ENCODE measurements at places on chromosomes 3 and 15.

DNA sequence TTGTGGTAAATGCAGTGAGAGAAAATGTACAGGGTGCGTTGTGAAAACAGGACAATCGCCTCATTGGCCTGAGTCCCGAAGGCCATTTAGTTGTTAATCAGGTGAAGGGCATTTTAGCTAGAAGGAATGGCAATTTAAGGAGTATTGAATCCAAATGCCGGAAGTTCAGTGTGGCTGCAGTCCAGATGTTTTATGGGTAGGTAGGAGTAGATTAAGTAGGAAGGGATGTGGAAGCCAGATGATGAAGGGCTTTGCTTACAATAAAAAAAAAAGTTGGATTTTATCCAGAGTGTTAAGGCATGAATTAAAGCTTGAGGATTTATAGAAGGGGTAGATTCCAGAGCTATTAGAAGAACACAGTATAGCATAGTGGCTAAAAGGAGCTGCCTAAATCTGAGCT is 572.7 kb downstream of the NLGN1 start:
- DNase-seq, result no peak

DNA sequence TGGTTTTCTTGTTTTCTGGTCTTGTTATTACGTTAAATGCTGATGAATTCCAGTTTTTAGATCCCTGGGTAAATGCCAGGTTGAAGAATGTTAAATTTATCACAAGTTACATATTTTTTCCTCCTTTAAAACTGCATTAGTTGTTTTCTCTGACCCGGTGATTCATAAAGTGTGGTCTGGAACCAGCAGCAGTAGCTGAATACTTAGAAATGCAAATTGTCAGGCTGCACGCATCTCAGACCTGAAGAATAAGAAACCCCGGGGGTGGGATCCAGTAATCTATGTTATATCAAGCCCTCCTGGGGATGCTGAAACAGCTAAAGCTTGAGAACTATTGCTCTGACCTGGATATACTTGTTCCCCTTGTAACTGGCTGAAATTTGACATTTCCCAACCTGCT is 69.1 kb downstream of the PEX5L start:
- DNase-seq, result no peak

- DNase-seq, result no peak
These were observed 46.9 kb downstream of the FAM43A start for GRCh38 chr3:194732617-194733016.

- DNase-seq, result no peak
These were observed 21.8 kb downstream of the MRPS11 start for GRCh38 chr15:88489321-88489720.

GRCh38 chr3:149535333-149535685 is 60.8 kb downstream of the TM4SF4 start:
- DNase-seq, result peak; percentile 56

GRCh38 chr3:108046247-108046646 is 44.6 kb downstream of the CD47 start:
- DNase-seq, result no peak

DNA sequence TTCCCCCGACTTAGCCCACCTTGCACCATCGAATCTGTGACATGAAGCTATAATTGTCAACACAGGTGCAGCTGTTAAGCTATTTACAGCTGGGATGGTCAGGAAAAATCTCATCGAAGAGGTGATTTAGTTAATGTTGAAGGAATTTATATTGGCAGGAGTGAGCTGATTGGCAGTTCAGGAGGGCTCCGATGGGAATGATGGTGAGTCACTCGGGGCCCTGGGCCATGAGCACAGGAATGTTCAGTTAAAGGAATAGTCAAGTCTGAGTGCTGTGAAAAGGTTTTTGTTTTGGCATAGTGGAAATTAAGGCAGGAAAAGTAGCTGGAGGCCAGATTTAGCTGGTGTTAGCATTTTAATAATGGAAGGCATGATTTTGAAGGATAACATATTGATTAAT is 95.7 kb downstream of the OXSM start:
- DNase-seq, result no peak

DNA sequence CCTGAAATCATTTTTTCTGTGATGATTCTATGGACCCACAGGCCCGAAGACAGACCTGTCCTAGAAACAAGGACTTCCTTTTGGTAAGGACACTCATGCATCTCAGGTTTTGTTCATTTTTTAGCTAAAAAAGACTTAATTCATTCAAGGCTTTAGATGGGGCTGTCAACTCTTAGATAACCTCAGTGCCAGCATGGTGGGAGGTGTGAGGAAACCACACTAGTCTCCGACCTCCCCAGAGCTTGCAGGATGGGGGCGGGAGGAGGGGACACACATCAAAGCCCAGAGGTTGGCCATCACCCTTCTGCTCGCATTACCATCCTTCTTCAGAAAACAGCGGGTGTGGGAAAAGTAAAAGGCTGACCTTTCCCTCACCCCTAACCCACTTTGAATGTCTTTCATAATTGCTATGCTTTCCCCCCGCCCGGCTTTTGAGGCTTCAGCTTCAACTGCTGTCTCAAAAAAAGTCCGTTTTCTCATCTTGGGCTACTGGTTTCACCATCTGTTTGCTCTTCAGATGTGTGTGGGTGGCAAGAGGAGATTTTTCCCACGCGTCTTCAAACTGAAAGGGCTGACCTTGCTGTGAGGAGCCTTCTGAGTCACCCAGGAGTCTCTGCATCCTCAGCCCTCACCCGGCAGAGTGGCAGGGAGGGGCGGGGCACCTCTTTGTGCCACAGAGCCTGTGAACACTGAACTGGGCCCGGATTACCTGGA is 27.6 kb upstream of the CXCR6 start:
- DNase-seq, result no peak

DNA sequence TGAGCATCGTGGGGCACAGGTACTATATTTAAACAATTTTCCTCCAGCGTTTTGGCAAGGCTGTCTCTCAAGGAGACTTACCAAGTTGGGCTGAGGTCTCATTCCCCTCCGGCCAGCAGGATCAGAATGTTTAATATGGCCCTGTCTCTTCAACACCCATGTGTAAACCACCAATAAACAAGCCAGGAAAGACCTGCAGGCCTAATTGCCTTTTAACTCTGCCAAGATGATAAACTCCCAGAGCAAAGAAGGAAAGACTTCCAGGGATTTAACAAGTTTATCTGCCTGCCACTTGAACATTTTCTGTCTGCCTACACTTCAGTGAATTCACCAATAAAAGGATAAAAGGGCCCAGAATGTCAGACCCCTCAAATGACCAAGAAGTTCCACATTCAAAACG is 130.3 kb upstream of the WNT5A start:
- DNase-seq, result no peak

GRCh38 chr15:95875121-95875643 is 455.3 kb upstream of the NR2F2 start:
- no peak for DNase-seq

DNA sequence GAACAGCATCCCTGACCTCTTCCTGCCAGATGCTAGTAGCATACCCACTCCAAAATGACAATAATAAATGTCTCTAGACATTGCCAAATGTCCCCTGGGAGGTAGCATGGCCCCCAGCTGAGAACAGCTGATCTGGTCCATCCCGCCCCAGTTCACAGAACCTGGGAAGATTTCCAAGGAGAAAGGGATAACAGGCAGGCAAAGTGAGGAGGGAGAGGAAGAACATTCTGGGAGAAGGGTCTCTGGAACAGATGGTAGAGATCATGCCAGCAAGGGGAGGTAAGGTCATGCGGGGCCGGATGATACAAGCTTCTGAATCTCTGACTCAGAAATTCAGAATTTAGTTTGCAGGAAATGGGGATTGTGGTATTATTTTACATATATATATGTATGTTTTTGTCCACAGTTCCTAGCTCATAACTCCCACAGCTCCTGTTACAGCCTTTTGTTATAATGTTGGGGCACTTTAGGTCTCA is 192.7 kb downstream of the SUCLG2 start:
- DNase-seq, result no peak
